NCI-H2171 (cell line): ENCODE measurements at places on chromosomes 6 and 20.

DNA sequence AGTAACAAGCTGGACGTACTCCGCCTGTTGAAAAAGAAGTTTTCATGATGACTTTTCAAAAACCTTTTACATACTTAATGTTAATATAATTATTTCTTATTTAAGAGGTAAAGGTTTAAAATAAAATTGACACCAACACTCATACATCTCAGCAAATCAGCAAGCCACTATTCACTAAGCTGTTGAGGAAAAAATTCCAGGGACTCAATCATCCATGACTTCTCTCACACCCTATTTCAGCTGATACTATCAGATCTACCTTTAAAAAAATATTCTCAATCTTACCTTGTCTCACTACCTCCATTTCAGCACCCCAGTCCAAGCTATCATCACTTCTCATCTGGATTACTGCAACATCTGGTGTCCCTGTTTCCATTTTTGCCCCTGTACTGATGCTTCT is 109.3 kb downstream of the HACE1 start:
- no peak for DNase-seq

DNA sequence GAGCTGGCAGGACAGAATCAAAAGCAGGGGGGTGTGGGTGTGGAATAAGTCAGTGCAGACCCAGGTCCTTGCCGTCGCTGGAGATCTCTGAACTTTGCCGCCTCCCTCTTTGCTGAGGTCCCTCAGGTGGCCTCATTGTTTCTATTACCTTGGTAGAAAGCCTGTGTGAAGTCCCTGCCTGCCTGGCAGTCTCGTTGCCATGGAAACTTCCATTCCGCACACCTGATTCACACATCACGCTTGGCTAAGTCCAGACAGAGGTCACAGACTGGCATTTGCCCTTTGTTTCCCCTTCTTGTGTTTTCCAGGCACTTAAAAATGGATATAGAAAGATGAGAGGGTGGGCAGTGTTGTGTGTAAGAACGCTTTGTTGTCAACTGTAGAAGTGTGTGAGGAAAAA is 260.6 kb downstream of the PRL start:
- DNase-seq: peak; percentile 71

DNA sequence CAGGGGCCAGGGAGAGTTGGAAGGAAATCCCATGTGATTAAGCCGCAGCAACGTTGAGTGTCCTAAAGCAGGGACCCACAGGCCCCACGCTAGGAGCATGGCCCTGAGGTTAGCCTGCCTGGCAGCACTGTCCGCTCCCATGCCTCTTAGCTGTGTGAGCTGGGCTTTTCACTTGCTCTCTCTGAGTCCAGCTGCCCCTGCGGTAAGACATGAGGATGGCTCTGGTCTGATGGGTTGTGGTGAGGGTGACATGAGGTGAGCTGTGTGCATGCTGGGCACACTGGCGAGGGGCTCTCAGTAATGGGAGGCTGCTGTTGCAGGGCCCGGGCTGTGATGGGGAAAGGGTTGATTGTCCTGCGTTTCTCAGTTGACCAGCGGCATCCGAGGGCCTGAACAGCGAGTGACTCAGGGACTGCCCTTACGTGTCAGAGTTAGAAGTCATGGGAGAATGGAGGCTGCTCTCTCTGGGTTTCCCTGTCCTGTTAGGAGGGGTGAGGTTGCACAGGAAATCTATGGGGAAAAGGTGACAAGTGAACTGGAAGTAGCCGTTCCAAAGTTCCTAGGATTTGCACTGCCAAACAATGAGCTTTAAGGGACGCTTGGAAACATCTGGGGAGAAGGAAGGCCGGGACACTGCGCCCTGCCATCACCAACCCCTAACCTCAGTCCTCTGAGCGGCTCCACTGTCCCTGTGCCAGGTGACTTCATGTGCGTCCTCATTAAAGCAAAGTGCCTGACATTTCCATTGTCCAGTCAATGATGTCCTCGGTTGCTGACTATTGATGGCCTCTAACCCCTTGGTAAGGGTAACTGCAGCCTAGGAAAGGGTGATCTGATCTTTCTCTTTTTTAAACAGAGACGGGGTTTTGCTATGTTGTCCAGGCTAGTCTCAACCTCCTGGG is 51.3 kb downstream of the ADNP start:
- DNase-seq: no peak

- DNase-seq: no peak
Observed at GRCh38 chr20:44021900-44022299, 107.2 kb downstream of the TOX2 start.

- no peak for DNase-seq
Observed at GRCh38 chr6:16766043-16766536, 4.8 kb upstream of the ATXN1 start.

- no peak for DNase-seq
Observed at GRCh38 chr6:123655521-123656306, 19.0 kb upstream of the TRDN start.

DNA sequence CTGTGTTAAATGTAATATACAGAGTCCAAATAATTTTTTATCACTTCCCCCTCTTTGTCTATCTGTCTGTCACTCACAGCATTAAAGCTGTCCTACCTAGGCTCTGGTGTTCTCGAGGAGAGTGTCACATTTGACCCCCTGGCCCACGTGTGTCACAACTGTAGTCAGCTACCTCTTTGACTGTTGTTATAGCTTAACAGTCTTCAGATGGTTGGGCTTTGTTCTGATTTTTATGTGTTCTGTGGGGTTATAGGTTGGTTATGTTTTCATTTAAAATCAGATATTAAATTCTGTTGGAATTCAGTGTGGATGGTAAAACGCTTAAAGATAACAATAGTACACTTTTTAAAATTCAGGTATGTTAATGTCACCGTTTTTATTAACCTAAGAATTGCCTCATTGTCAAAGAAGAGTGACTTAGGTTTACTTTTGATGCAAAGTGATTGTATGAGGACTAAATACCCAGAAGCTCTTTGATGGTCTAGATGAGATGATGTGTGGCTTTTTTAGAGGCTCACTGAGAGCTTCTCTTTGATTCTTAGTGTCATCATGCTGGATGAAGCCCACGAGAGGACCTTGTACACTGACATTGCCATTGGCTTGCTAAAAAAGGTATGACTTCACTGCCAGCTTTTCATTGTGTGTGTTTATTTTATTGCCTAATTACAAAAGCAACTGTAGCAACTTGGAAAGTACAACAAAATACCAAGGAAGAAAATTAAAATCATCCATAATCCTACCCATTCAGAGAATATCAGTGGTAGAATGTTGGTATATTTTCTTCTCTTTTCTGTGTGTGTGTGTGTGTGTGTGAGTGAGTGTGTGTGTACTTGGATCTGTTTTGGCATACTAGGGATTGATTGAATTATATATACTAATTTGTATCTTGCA is 29.9 kb downstream of the DHX35 start:
- DNase-seq: no peak

GRCh38 chr20:48106428-48106827 is 321.1 kb upstream of the SULF2 start:
- DNase-seq: no peak

- no peak for DNase-seq
Observed at GRCh38 chr20:24631173-24631505, 161.7 kb downstream of the SYNDIG1 start.

DNA sequence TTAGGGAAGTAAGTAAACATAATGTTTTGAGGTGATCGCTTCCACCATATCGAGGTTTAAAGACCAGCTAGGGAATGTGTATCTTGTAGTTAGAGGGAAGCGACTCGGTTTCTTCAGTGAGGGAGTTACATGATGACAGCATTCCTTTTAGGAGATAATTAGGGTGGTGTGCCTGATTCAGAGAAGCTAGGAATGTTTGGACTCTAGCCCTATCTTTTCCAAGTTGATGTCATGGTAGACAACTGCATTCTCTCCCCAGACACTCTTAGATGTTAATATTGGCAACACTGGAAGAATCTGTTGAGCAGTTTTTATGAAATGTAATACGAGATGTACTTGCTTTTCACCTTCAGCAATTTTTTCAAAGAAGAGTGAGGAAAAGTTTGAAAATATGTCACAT is 12.9 kb upstream of the HIVEP1 start:
- no peak for DNase-seq

DNA sequence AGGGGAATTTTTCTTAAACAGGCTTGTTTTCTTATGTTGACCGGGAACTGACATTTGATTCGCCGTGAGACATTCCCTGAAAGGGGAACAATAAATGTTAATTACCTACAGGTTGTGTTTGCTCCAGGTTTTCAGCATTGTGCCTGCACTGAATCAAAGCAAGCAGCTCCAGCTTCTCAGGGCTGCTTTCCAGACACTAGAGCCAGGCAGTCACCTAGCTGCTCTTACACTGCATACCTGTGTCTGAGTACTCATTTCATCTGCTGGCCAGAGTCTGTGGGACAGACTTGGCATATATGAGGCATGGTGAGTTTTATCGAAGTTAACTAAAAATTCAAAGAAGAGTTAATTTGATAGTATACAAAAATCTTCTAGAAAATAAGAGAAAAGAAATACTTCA is 951.8 kb upstream of the MAP3K7 start:
- no peak for DNase-seq

DNA sequence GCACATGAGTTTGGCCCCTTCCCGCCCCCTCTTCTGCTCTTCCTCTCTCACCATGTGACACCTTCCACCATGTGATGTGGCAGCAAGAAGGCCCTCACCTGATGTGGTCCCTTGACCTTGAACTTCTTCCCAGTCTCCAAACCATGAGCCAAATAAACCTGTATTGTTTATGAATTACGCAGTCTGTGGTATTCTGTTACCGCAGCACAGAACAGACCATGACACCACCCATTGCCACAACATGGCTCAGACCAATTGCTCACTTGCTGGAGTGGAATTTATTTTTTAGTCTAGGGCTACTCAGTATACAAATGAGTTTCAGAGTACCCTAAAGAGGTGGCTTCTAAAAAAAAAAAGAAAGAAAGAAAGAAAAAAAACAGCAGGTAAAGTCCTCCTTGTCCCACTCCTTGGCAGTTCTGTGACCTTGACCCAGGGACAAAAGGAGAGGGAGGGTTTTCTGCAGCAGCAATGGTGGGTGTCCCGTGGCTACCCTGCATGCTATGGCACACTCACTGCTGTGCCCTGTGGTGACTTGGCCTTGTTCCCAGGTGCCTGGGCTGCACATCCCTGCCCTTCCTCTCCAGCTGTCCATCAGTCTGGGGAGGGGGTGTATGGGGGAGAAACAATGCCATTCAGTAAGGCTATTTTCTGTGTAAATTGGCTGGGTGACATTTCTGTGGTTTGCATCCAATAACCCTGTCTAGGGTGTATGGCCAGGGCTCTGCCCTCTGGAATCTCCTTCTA is 5.4 kb upstream of the VSX1 start:
- no peak for DNase-seq

- DNase-seq: no peak
Observed at GRCh38 chr6:132414322-132414721, 13.0 kb upstream of the MOXD1 start.

GRCh38 chr6:210104-210456 is 82.2 kb upstream of the DUSP22 start:
- no peak for DNase-seq

DNA sequence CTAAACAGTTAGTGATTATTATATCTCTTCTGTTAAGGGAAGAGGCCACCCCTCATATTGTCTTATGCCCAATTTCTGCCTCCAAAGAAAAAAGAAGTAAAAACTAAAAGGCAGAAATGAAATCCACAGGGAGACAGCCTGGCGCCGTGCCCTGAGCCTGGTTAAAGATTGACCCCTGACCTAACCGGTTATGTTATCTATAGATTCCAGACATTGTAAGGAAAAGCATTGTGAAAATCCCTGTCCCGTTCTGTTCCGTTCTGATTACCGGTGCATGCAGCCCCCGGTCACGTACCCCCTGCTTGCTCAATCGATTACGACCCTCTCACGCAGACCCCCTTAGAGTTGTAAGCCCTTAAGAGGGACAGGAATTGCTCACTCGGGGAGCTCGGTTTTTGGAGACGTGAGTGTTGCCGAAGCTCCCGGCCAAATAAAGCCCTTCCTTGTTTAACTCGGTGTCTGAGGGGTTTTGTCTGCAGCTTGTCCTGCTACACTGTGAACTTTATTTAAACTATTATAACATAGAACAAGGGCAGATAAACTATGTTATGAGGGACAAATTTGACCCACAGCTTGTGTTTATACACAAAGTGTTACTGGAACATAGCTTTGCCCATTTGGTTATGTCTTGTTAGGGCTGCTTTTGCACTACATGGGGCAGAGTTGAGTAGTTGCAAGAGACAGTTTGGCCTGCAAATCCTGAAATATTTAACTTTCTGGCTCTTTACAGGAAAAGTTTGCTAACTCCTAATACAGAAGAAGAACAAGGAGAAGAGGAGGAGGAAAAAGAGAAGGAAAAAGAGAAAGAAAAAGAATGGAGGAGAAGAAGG is 49.6 kb downstream of the CD24 start:
- DNase-seq: no peak

- DNase-seq: no peak
Observed at GRCh38 chr6:139472351-139473015, 98.0 kb upstream of the CITED2 start.

- DNase-seq: peak; percentile 20
Observed at GRCh38 chr6:128438393-128438792, 82.0 kb downstream of the PTPRK start.

GRCh38 chr6:29737707-29738630 is 14.7 kb downstream of the HLA-F start:
- no peak for DNase-seq

GRCh38 chr6:163324688-163325389 is 89.7 kb upstream of the QKI start:
- no peak for DNase-seq

DNA sequence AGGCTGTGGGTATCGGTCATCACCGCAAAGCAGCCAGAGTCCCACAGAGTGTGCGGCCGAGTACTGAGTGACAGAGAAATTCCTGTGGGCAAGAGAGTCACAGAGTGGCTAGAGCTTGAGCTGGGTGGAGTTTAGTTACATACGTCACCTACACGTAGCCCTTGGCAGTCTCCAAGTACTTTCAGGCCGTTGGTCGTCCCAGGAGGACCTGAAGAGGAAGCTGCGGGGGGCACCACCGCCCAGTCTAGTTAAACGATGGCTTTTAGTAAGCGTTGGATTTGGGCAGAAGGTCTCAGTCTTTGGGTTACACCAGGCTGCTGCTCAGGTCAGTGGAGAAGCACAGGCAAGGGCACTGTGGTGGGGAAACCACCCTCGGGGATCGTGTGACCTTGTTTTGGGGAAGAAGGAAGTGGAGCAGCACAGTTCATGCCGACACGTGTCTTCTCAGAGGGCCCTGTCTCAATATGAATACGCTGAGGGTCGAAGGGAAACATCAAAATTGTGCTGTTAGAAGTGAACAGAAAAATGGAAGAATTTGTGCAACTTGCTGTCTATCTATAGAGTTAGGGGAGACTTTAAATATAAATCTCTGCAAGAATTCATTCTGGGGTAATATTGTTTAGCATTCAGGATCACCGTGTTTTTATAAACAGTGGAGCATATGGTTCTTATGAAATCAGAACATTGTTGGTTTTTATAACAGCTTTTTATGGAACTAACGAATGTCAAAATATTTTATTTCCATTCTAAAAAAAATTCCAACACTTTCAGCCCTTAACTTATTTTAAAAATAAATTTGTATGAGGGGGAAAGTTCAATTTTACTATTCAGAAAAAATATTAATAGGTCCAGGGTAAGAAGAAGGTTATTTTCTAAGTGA is 28.6 kb downstream of the KIF25 start:
- no peak for DNase-seq

DNA sequence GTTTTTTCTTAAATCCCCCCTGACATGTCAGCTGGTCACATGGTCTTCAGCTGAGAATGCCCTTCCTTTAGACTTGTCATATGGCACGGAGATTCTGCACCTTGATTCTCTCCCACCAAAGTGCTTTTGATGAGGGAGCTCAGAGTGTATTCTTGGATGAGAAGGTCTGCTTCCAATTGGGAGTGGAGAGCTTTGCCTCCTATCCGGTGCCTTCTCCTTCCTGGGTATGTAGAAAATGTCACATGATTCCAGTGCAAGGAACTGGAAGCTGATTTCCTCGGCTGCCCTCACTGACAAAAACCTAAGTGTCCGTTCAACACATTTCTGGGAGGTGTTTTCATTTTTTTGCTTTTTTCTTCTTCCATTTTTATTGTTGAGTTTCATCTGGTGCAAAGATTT is 197.2 kb downstream of the TFAP2C start:
- DNase-seq: no peak
